Mesothelial cell of epicardium (in vitro differentiated cells): ENCODE measurements at places on chromosomes 16 and 17. TPM values are rescaled to one million over a fixed set of nuclear protein-coding genes. Genes with fewer than 3 reads are reported as not detected.

The PRAC1 gene
- total RNA-seq: 14.0 to 16.8 TPM (median 15.2 TPM) in 3 replicates

The ANKRD13B gene
- 51.7 to 52.7 TPM (median 52.6 TPM) in 3 replicates for total RNA-seq

The PPP1R27 gene
- 0.35 TPM in 1 of 3 replicates, not detected in the others for total RNA-seq

The COL1A1 gene
- 3,780 to 4,004 TPM (median 3,972 TPM) in 3 replicates for total RNA-seq

The HOXB8 gene
- 75.7 to 82.4 TPM (median 78.8 TPM) in 3 replicates for total RNA-seq

The COX6A2 gene
- total RNA-seq: not detected in 3 replicates

The MC1R gene
- total RNA-seq: 6.7 to 7.5 TPM (median 7.5 TPM) in 3 replicates

The GLTPD2 gene
- 0.22 TPM in 1 of 3 replicates, not detected in the others for total RNA-seq

The EFCAB5 gene
- 0.52 to 0.80 TPM (median 0.58 TPM) in 3 replicates for total RNA-seq

The AATK gene
- 14.8 to 17.3 TPM (median 15.2 TPM) in 3 replicates for total RNA-seq

DNA sequence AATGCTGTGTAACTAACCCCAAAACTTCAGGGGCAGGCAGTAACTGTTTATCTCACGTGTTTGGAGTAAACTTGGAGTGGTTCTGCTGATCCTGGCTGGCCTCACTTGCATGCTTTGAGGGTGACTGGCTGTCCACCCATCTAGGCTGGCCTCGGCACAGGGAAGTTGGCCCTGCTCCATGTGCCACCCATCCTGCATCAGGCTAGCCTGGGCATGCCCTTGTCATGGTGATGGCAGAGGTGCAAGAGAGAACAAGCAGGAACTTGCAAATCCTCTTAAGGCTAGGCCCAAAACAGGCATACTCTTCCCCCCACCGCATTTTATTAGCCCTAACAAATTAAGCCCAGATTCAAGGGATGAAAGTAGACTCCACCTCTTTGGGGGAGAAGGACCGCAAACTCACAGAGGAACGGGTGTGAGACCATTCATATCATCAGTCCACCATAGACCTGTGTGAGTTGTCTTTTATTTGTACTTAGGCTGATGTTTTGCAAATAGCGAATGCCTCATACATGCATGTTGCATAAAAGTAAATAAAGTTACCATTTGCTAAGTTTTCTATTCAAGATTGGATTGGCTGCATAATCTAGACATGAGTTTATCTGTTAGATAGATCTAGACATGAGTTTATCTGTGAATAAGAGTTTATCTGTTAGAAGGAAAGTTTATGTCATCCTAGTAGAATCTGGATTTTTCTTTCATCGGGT, 221.0 kb downstream of the CCDC182 start:
- DNase-seq: no peak

DNA sequence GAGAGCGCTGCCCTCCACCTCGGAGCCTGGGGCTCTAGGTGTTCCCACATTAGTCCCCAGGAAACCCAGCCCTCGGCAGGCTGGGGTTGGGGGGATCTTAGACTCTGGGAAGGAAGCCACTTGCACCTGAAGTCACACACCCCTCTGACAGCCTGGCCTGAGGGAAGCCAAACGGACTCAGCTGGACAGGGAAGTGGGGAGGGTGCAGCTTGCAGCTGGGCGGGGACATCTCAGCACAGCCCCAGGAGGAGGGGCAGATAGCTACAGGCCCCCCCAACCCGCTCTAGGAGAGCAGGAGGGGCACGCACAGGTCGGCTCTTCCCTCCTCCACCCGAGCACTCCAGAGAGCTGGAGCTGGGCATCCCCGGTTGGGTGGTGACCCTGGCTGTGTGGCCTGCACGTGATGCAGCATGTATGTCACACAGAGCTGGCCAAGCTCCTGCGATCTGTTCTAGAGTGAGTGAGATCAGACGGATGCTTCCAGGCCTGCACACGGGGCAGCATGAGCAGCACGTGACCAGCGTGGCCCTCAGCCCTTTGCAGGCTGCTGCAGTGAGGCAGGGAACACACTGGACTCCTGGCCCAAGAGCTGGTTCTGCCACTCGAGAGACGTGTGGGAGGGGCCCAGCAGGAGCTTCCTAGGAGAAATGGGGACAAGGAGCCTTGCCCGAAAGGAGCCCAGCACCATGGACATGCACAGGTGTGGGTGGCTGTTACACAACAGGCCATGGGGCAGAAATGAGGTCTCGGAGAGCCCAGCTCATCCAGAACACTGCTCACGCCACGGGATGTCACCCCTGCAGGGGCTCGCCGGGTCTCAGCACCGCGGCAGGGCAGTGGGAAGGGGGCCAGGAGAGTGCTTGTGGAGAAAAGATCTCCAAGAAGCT, 15.4 kb downstream of the KIFC3 start:
- DNase-seq: no peak

DNA sequence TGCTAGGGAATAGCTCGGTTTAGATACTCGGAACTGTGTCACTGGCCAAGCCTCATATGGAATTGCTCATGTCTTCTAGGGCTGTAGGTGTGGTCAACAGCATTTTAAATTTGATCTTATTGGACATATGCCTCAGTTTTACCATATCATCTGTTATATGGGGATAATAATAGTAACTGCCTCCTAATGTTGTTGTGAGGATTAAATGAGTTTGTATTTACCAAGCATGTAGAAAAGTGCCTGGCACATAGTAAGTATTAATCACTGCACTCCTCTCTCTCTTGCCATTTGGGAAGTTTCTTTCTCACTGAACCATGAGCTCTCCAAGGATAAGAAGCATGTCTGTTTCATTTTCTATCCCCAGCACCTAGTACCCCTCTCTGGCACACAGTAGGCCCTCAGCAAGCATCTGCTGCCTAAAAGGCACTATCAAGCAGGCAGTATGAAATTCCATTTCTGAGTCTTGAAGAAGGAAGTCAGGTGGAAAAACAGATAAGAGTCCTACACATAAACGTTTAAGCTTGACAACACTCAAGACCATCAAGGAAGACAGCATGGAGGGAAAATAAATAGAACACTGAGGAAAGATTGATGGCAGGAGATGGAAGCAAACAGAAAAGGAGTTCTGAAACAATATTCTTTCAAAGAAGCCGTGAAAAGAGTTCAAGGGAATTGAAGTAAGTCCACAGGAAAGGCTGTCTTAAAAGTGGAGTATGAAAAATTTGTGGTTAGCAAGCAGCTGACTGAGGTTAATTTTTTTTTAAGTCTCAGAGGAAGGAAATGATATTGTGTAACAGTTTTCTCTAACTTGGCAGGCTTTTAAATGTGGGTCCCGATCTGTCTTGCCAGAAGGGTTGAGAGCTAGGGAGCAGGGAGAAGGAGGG, 2.2 kb upstream of the ATP6V0A1 start:
- no peak for DNase-seq

DNA sequence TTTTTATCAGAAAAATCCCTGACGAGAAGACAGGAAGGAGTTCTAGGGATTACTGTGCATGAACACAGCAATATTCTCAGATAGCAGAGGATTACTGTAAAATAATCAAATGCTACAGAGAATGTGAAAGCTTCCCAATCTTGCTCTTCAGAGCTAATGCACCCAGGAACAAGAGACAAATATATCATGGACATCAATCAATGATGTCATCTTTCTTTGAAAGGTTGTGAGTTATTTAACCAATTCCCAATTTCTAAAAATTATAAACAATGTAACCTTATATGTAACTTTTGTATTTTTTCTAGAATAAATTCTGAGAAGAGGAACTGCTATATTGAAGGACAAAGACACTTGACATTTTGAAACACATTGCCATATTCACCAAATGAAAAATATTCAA, 46.5 kb downstream of the BRD7 start:
- DNase-seq: no peak

DNA sequence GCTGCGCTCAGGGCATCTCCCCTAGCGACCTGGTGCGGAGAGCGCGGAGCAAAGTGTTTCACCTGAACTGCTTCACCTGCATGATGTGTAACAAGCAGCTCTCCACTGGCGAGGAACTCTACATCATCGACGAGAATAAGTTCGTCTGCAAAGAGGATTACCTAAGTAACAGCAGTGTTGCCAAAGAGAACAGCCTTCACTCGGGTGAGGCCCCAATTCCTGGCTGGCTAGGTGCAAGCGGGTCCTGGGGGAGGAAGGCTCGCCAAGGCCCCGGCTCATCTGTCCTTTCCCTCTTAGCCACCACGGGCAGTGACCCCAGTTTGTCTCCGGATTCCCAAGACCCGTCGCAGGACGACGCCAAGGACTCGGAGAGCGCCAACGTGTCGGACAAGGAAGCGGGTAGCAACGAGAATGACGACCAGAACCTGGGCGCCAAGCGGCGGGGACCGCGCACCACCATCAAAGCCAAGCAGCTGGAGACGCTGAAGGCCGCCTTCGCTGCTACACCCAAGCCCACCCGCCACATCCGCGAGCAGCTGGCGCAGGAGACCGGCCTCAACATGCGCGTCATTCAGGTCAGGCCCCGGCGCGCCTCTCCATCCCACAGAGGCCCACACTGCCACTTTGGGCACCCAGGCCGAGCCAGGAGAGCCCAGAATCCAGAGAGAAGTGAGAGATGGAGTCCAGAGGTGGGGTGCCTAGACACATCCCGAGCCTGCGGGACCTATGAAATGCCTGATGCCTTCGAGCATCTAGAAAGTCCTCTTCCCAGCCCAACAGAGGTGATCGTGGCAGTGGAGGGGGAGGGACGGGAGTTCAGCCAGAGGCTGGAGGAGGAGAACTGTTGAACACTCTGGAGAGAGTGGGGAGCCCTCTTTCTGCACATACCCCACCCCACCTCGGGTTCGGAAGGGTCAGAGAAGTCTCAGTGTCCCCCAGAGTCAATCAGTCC, 3.3 kb downstream of the LHX1 start:
- no peak for DNase-seq

DNA sequence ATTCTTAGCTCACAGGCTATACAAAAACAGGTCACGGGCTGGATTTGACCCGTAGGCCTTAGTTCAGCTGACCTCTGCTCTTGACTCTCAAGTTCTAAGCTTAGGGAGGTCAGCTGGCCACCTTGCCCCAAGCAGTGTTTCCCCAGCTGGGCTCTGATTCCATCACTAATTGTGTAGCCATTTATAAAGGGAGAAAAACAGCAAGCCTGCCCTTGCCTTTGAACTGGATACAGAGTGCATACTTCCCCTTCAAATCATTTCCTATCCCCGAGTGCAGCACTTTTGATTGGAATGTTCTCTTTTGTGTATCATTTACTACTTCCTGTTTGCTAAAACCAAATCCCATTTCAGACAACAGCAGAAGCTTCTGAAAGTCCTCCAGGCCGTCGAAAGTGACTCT, 153.6 kb downstream of the KATNIP start:
- no peak for DNase-seq

DNA sequence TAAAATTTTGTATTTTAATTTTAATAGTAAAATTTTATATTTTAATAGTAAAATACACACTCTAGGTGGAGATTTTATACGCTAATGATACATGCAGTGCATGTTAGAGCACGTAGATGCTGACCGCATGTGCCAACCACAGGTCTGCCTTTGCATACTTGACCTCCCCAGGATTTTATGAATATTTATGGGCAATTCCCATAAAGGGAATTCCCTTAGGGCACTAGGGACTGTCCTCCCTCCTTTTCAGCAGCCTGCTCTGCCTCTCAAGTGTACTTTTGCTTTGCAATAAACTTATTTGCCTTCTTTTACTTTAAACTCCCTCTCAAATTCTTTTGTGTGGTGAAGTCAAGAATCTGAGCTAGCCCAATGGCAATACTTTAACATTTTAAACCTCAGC, 217.7 kb upstream of the CDH8 start:
- DNase-seq: no peak

DNA sequence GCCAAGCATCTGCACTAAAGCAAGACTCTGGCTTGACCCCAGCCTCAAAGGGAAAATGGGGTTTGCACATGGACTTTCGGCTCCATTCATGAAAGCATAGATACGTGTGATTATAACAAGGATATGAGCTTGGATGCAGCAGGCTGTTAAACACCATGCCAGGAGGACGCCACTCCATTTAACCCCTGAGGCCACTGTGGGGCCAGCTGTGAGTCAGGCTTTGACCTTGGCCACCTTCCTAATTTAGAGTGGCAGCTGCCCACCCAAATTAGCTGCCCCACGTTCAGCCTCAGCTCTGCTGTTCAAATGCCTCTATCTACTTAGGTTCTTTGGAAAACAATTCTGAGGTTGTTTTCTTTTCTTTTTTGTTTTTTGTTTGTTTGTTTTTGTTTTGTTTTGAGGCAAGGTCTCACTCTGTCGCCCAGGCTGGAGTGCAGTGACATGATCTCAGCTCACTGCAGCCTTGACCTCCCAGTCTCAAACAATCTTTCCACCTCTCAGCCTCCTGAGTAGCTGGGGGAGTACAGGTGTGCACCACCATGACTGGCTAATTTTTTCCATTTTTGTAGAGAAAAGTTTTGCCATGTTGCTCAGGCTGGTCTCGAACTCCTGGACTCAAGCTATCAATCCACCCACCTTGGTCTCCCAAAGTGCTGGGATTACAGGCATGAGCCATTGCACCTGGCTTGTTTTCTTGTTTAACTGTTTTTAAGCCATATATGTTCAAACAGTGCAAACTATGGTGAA, 23.2 kb upstream of the KIFC3 start:
- DNase-seq: no peak

GRCh38 chr17:68161644-68162428, 86.0 kb upstream of the AMZ2 start:
- DNase-seq: no peak

DNA sequence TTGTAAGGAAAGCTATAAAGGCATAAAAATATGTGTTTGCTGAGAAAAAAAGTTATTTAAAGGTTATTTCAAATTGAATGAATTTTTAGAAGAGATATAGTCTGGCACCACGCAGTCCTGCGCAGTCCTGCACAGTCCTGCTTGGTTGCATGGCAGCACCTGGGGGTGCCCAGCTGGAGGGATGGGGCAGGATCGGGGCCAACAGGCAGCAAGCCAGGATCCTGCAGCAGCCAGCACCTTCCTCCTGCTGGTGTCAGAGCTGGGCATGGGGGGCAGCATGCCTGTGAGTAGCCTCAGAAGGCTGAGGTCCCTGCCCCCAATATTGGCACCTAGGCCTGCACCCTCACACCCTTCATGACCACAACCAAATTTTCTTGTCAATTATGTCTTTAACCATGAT, 46.0 kb downstream of the GLG1 start:
- DNase-seq: no peak

DNA sequence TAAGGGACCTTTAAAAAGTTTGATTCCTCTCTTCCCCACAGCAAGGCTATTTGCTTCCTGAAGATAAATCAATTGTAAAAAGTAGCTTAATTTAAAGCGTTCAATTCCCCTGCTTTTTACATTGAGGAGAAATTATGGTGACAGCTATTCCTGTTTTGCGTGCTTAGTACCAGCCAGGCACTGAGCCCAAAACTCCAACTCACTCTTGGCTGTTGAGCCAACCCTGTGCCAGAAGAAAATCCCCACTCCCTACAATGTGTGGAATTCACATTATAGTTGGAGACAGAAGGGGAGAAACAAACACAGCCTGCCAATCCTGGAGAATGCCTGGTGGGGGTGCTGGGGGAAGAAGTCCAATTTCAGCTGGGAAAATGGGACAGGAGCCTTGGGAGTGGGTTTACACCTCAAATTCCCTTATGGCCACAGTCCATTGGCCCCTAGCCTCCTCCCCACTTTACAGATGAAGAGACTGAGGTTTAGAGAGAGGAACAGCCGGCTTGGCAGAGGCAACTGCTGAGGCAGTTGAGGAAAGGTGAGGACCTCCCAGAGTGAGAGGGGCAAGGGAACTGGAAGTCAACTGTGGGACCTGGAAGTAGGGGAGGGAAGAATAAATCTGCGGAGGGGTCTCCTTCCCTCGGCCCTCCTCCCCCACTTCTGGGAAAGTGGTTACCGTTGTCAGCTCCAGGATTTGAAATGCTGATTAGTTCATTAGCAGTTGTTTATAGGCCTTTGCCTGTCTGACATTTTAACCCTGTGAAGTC, 26.1 kb downstream of the CDH1 start:
- DNase-seq: no peak

GRCh38 chr17:74859459-74860228, at the start of gene GRIN2C:
GRIN2C (minus strand) TSS chr17:74859885; CDS start chr17:74855092, 4,793 bp downstream.
- DNase-seq: no peak

GRCh38 chr16:84737192-84738011, 37.6 kb downstream of the USP10 start:
- DNase-seq: no peak

- DNase-seq: no peak
Observed at GRCh38 chr16:78094166-78094565, 5.3 kb upstream of the WWOX start.
